Umbilical cord (tissue), 2 donors: ENCODE measurements at places on chromosomes 7 and 10.

GRCh38 chr10:22443175-22443901, 98.0 kb downstream of the SPAG6 start:
- peak; percentile 70 for DNase-seq

- no peak for DNase-seq
Measured at GRCh38 chr10:113569576-113569975, 16.7 kb downstream of the HABP2 start.

DNA sequence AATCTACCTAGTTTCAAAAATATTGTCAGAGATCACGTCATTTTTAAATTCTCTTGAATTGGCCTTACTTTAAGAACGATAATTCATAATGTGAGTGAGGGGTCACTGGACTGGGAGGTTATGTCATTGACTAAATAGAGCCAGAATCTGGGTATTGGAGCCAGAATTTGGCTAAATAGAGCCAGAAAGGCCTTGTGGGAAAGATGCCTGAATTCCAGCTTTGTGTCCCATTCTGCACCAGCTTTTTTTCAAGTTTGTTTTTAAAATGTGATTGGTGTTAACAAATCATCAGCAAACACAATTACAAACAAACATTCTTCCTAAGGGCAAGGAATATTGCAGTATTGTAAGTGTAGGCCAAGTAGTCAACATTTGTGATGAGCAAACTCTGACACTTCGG, 233.2 kb upstream of the PRKCQ start:
- no peak for DNase-seq

GRCh38 chr10:91590142-91590903, 42.5 kb downstream of the PPP1R3C start:
- peak; percentile 94 for DNase-seq

DNA sequence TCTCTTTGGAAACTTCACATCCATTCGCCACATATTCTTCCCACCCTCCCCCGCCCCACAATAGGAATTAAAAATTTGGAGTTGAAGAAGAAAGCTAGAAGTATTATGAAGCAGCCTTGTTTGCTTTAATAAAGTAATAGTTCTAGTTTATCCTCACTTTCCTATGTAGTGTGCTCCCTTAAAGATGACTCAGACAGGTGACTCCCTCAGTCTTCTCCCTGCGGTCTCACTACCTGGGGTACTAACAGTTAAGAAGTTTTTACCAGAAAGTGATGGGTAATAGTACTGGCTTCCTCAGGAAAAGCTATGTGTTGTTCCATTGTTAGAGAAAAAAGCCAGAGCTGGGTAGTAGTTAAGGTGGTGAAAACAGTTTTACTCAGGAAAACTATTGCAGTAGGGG, 58.6 kb downstream of the CCNY start:
- no peak for DNase-seq

GRCh38 chr10:122341141-122341810, 33.2 kb upstream of the PLEKHA1 start:
- DNase-seq: peak; percentile 56

DNA sequence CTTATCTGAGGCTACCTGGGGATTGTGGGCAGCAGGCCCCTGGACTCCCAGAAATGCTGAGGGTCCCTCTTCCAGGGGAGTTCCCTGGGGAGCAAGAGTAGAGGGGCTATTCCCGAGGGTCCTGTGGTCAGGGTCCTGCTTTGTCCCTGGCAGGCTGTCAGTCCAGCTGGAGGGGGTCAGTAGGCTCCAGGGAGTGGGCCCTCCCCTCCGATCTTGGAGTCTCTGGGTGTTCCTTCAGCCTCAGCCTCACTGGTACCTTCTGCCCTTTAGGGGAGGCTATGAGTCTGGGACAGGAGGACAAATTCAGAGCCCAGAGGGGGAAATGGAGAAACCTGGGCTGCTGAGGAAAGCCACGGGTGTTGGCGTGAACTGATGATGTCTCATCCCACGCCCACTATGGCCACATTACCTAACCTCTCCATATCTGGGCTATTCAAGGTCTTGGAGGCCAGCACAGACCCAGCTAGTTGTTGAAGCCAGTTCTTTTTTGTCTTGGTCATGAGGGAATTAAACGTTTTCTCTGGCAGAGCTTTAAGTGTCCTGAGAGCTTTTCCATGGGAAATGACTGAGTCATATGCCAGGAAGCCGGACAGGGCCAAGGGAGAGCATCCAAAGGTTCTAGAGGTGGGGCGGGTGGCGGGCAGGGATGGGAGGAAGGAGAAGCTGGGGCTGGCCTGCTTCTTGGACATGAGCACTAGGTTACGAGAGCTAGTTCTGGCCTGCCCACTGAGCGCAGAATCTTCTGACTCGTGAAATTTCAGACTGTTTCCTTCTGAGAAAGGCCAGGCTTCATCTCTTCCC, 6.2 kb downstream of the CALHM2 start:
- no peak for DNase-seq
